ENCODE measurements at places on chromosomes 6 and 20.

- DNase-seq, result no peak
Measured at GRCh38 chr20:44017905-44018258, 103.2 kb downstream of the TOX2 start.

DNA sequence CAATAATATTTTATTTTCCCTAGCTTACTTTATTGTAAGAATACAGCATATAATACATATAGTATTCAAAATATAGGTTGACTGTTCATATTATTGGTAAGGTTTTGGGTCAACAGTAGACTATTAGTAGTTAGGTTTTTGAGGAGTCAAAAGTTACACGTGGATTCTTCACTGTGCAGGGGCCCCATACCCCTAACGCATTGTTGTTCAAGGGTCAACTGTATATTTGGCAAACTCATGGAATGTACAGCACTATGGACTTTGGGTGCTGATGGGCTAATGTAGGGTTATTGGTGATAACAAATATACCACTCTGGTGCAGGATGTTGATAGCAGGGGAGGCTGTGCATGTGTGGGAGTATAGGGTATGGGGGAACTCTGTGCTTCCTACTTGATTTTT, 397.2 kb downstream of the BCKDHB start:
- no peak for DNase-seq

DNA sequence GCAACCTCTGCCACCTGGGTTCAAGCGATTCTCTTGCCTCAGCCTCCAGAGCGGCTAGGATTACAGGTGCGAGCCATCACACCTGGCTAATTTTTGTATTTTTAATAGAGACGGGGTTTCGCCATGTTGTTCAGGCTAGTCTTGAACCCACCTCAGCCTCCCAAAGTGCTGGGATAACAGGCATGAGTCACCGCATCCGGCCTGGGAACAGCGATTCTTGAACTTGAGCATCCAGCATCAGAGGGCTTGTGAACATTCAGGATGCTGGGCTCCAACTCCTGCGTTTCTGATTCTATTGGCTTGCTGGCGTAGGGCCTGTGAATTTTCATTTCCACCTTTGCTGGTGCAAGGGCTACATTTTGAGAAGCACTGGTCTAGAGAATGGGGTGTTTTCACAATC, 24.5 kb upstream of the PIM1 start:
- no peak for DNase-seq

DNA sequence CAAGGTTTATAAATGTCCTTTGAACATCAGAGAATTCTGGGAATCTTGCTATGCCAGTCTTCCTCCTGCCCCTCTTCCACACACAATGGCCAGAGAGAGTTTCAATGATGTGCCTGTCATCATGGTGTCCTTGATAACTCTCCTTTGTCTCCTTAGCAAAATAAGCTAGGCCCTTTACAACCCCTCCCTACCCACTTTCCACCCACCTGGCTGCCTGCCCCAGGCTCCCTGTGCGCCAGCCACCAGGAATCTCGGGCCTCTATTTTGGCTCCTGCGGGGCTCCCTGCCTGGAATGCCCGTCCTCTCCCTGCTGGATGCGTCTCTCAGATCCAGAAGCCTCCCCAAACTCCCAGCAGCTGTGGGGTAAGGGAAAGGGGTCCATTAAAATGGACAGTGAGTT, 60.9 kb downstream of the NCR2 start:
- no peak for DNase-seq

- no peak for DNase-seq
Measured at GRCh38 chr6:16743664-16744210, 17.5 kb downstream of the ATXN1 start.

- DNase-seq, result no peak
Measured at GRCh38 chr6:27551607-27552006, 78.7 kb upstream of the ZNF184 start.

DNA sequence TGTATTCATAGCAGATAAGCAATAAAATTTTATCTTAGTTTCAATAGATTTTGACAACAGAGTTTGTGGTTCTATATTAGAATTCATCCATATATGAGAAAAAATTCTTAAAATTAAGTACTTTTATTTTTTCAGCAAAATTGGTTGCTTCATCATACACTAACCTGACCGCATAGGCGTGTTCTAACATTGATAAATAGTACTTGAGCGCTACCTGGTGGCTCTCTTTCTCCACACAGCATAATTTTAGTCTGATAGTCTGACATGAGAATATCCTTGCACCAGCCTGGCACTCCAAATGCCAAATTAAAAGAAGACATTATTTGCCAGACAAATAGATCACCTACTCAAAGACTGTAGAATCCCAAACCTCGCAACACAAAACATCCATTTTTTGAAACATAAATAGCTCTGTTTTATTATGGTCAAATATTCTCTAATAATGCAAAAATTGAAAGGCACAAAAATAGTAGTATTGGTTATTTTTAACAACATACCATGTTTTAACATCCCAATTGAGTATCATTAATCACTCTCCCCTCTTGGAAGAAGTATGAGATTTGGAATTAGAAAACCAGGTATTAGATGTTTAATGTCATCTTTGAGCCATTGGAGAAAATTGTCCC, 33.0 kb upstream of the FILIP1 start:
- DNase-seq, result peak; percentile 31

DNA sequence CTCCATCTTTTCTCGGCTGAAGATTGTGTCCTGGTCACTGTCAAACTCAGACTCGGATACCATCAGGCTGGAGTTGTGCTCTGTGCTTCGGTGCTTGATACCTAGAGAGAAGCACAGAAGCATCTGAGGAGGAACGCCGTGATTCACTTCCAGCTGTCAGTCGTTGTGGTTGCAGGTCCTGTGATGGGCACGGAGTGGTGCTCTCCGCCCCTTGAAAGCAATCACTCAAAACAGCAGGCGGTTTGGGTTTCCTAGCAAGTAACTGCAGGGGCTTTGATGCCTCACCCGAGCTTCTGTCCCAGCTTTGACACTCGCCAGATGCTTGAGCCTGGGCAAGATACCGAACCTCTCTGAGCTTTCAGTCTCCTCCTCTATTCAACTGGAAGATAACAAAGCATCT, 52.5 kb downstream of the ALDH5A1 start:
- peak; percentile 2 for DNase-seq

- DNase-seq, result no peak
Measured at GRCh38 chr6:47278545-47278944, 31.2 kb downstream of the TNFRSF21 start.

GRCh38 chr6:100078509-100078908, 84.5 kb upstream of the MCHR2 start:
- no peak for DNase-seq

GRCh38 chr6:79868098-79868722, 79.1 kb downstream of the ELOVL4 start:
- DNase-seq, result no peak

- DNase-seq, result no peak
Measured at GRCh38 chr6:24255676-24256075, 102.2 kb downstream of the DCDC2 start.

- DNase-seq, result no peak
Measured at GRCh38 chr20:23212011-23212410, 125.9 kb upstream of the CD93 start.

DNA sequence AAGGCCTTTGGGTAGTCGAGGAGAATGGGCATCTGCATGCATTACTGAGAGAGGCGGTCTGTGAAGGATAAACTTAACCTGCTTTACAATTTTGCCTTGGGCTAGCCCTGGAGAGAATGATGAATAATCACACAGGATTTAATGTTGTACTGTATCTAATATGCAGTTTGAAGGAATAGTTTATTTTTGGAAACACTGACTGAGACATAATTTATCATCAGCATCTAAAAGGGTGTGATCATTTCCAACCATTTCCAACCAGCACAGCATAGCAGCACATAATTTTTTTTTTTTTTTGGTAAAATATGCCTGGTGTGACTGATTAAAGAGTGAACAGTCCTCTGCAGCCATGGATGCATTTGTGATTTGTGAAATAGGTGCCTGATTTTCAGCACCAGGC, 519.5 kb downstream of the PHF3 start:
- DNase-seq, result no peak

GRCh38 chr6:51630011-51630410, 457.4 kb downstream of the PKHD1 start:
- no peak for DNase-seq

GRCh38 chr6:157653521-157653920, 169.5 kb upstream of the SNX9 start:
- DNase-seq, result no peak

- no peak for DNase-seq
Measured at GRCh38 chr20:49323622-49324238, 45.9 kb upstream of the ZNFX1 start.

GRCh38 chr6:50602292-50602691, 111.0 kb upstream of the TFAP2D start:
- DNase-seq, result no peak

DNA sequence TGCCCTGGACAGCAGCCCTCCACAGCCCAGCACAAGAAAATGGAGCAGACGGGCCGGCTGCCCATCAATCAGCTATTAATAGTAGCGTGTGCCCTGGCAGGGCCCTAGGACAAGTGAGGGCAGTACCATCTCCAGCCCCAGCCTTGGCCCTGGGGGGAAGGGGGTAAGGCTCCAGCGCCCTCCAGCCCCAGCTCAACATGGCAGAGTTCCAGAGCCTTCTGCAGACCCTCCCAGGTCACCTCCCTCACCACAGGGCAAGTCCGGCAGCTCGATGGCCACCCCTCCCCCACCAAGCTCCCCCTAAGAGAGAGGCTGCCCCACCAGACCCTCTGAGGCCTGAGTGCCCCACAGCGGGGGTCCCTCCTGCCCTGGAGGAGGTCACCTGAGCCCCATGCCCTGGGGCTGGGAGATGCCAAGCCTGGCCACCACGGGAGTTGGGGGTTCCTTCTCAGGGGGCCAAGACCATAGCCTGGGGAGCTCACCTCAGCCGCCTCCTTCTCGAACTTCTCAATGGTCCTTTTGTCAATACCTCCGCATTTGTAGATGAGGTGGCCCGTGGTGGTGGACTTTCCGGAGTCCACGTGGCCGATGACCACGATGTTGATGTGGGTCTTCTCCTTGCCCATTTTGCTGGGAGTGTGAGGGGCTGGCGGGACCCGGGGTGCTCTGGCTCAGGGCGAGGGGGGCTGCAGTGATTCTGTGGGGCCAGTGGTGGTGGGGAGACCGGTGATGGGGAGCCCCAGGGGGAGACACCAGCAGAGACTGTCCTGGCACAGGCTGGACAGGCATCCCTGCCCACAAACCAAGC, 1.5 kb downstream of the EEF1A2 start:
- no peak for DNase-seq

Data from T-helper 9 cell (primary cell).